ENCODE measurements at places on chromosomes 13 and 19.

GRCh38 chr19:48964205-48965039 lies 687 bp upstream of the FTL start:
- DNase-seq: no peak

DNA sequence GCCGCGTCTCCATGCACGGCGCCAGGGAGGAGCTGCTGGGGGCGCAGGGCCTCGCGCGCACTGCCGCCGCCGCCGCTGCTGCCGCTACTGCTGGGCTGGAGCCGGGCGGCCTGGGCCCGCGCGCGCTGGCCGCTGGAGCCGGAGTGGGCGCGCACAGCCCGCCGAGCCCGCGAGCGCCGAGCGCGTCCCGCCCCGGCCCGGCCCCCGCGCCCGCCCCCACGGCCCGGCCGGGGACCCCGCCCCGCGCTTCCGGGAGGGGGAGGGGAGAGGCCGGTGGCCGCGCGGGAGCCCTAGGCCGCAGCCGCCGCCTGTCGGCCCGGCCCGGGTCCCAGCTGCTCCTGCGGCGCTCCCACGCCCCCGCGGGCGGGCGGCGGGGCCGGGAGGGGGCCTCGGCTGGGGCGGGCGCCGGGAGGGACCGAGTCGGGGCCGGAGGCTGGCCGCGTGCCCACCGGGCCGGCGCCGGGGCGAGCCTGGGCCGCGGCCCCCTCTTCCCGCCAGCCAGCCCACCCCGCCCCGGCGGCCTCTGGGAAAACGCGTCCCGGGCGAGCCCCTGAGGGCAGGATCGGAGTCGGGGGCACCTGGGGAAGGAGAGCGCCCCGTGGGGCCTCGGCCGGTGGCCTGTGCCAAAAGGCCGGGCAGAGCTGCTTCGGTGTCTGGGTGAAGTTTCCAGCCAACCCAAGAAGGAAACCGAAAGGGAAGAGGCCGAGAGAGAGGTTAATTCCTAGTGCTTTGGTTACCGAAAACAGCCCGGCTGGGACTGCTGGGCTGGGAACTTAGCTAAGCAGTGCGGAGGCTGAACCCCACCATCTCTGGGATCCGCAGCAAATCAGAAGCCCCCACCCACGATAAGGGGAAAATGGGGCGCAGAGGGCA lies at the start of gene STK24:
TSS of gene STK24 (minus strand) at position 145 of the 873 bp plus-strand sequence. CDS start 321 bp downstream, outside the sequence.
- DNase-seq: no peak

DNA sequence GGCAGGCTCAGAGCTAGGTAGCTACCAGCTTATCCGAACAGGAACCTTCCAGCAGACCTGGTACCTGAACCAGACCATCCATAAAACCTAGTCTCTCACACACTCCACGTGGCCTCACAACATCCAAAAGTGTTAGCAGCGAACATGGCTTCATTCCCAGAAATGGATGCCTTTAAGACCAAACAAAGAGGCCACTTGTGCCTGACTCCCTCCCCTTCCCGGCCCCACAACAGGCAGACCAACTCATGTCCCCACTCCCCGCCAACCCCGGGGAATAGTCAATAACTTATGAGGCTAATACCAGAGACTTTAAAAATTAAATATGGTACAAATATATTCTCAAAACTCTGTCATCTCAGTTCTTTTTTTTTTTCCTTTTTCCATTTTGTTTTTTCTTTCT lies 46.2 kb downstream of the ZNF557 start:
- DNase-seq: no peak

DNA sequence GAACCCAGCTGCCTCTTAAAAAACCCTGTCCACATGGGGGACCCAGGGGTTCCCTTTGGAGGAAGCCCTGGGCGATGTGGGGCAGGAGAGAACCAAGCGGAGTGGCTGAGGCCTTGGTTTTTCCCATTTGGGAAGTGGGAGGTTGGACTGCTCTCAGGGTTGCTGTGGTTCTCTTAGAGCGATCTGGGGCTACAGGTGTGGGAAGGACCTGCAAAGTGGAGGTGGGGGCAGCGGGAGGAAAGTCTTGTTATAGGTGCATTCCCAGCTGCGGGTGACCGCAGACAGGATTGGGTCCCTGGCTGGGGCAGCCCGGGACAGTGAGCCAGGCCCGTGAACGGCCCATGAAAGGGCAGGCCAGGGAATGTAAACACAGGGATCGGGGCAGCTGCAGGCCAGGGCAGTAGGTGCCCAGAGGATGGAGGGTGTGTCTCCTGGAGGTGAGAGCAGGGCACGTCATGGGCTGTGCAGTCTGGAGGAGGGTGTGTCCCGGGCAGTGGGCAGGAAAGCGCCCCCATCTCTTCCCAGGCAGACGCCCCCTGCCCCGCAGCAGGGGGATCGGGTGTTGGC lies 814 bp downstream of the SLC25A23 start:
- no peak for DNase-seq

DNA sequence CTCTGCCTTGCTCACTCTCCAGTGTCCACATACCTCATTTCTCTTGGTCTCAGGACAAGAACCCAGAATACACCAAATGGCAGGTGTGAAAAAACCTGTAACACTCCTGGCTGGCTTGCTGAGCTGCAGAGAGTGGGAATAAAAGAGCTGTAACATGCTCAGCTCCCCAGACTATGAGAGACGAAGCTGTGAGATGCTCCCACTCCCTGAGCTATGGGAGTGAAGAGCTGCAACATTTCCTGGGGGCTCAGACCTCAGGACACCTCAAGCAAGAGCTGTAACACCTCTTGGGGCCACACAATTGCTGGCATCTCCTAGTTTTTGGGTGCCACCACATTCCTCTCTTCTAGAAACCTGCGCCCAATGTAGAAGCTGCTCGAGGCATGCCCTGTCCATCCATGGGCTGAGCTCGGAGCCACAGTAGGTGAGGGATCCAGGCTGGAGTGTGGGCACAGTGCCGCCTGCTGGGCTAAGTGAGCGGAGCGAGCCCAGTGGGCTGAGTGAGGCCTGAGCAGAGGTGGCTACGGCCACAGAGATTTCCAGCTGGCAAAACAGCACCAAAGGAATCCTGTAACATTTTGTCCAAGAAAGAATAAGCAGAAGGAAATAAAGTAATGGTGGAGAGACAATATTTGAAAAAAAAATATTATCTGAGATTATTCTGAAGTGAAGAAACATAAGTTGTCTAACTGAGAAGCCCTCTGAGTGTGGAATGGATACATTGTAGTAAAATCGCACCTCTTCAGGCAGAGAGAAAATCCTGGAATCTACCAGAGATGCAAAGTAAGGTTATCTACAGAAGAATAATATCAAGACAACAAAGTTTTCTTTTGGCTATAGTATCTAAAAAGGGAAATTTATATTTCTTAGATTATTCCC lies 186.2 kb upstream of the PCDH9 start:
- peak; percentile 35 for DNase-seq

- peak; percentile 27 for DNase-seq
Measured at GRCh38 chr13:110137680-110138009, 169.3 kb downstream of the COL4A1 start.

DNA sequence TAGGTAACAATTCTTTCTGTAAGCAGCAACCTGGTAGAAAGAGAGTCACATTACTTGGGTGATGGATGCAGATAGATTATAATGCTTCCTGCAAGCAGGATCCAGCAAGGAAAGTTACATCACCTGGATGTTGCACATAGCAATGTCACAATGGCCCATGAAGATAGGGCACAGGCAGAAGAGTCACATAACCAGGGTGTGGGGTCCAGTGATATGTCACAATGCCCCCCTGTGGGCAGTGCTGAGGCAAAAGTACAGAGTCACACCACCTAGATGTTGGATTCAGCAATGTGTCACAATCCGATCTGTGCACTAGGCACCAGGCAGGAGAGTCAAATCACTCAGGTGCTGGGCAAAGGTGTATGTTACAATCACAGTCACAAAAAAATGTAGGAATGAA lies 4.0 kb upstream of the ZNF43 start:
- no peak for DNase-seq

GRCh38 chr19:58394821-58395219 lies 636 bp upstream of the RNF225 start:
- DNase-seq: no peak

DNA sequence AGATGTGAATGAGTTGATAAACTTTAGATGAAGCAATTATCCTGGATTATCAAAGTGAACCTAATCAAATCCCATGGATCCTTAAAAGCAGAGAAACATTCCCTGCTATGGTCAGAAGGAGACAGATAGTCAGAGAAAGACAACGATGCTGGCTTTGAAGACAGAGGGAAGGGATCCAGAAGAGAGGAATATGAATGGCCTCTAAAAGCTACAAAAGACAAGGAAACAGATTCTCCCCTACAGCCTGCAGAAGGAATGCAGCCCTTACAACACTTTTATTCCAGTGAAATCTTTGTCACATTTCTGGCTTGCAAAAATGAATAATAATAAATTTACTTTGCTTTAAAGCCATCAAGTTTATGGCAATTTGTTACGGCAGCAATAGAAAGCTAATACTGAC lies 1164.2 kb downstream of the PCDH17 start:
- DNase-seq: no peak

GRCh38 chr19:7004313-7004931 lies 16.8 kb downstream of the MBD3L2B start:
- peak; percentile 44 for DNase-seq
